ENCODE measurements at places on chromosomes 2 and 18. TPM values are rescaled to one million over a fixed set of nuclear protein-coding genes. Genes with fewer than 3 reads are reported as not detected.
A peak's percentile ranks its signal among the peaks of the same experiment; 100 is the strongest.

The ALK gene
- polyA plus RNA-seq = not detected

- peaks cover under 1% of the 10 kb centered on the region for H3K27me3 ChIP-seq
- no peak for DNase-seq
- H3K4me3 ChIP-seq = no peak overlapping the region
- H3K4me1 ChIP-seq = no peaks in the 10 kb centered on the region
- H3K36me3 ChIP-seq = no peaks in the 10 kb centered on the region
- H3K27ac ChIP-seq = no peak overlapping the region
Measured at GRCh38 chr2:105615305-105615704, 129.4 kb upstream of the NCK2 start.

GRCh38 chr18:48533340-48534070 lies 5.3 kb upstream of the CTIF start:
- no peaks in the 10 kb centered on the region for H3K27me3 ChIP-seq
- peak; percentile 3 for DNase-seq
- no peak overlapping the region for H3K27ac ChIP-seq
- no peaks in the 10 kb centered on the region for H3K36me3 ChIP-seq
- H3K4me1 ChIP-seq = peaks cover 3% of the 10 kb centered on the region

The IL1F10 gene
- polyA plus RNA-seq = not detected

The FOXD4L1 gene
- not detected for polyA plus RNA-seq

GRCh38 chr2:154466226-154466625 lies 232.3 kb upstream of the KCNJ3 start:
- H3K27me3 ChIP-seq = no peaks in the 10 kb centered on the region
- peaks cover 3% of the 10 kb centered on the region for H3K4me1 ChIP-seq
- no peak overlapping the region for H3K4me3 ChIP-seq
- no peak for DNase-seq

DNA sequence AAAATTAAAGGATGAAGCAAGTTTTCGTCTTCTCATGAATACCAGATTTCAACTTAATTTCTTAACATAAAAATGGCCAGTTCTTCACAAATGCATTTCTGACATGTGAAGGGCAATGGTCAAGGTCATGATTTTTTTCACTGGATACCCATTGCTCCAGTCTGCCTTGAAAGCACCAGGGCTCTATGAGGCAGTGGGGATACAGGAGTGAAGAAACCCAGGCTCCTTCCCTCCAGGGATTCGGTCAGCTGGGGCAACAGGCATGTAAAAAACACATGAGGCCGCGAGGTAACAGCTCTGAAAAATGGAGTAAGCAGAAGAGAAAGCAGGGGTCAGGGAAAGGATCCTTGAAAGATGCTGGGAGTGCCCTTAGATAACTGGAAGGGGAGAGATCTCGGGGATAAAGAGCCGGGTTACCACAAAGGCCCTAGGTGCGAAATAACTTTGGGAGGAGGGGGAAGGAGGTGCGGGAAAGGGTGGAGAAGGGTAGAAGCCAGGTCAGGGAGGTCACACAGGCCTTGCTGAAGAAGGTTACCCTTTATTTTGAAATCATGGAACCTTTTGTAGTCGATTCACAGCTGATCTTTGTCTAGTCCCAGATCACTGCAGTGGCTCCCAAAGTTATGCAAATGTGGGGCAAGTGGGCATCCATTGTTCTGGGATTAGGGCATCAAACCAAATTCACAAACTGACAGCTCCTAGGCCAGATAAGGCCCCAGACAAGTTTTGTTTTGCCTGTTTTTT lies 5.2 kb upstream of the SPRED2 start:
- no peak for DNase-seq
- peaks cover 4% of the 10 kb centered on the region for H3K4me1 ChIP-seq
- no peaks in the 10 kb centered on the region for H3K36me3 ChIP-seq
- H3K27ac ChIP-seq = peak overlapping the region; percentile 98

GRCh38 chr18:12441475-12442034 lies 33.8 kb downstream of the PRELID3A start:
- no peaks in the 10 kb centered on the region for H3K27me3 ChIP-seq
- H3K36me3 ChIP-seq = no peaks in the 10 kb centered on the region
- DNase-seq = no peak
- no peak overlapping the region for H3K4me3 ChIP-seq

DNA sequence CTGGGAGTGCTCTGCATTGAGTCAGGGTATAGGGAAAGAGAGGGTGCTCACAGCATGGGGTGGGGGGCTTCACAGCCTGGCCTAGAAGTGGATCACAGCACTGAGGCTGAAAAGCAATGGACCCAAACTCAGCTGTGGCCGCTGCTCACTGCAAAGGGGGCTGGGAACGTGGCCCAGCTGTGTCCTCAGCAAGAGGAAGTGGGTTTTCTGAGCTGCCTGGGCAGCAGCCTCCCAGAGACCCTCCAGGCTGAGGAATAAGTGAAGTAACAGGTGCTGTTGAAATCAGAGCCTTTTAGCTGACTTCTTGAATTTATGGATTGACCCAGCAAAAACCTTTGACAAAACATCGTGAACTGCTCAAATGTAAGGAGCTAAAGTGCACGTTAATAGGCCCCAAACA lies 35.2 kb downstream of the PTGR3 start:
- no peak overlapping the region for H3K4me3 ChIP-seq
- H3K4me1 ChIP-seq = no peaks in the 10 kb centered on the region
- H3K27me3 ChIP-seq = no peaks in the 10 kb centered on the region
- no peaks in the 10 kb centered on the region for H3K36me3 ChIP-seq
- no peak overlapping the region for H3K27ac ChIP-seq

The UGT1A6 gene
- 103 TPM for polyA plus RNA-seq

The UGT1A10 gene
- 0.08 TPM for polyA plus RNA-seq

Data from liver (tissue), 10 donors.